ENCODE measurements at places on chromosomes 2 and 18. TPM values are rescaled to one million over a fixed set of nuclear protein-coding genes. Genes with fewer than 3 reads are reported as not detected.

Gene AKAIN1
- not detected for total RNA-seq

Gene TEX261
- total RNA-seq: 83.2 TPM

Gene ANKRD30B
- not detected for total RNA-seq

Gene SLC14A1
- not detected for total RNA-seq

Gene UGT1A3
- total RNA-seq: 0.19 TPM
